SJSA1 (cell line): ENCODE measurements at places on chromosomes 4 and X. TPM values are rescaled to one million over a fixed set of nuclear protein-coding genes. Genes with fewer than 3 reads are reported as not detected.

The SMIM43 gene
- 0.26 TPM in 1 of 2 replicates, not detected in the other for total RNA-seq

The TCEAL2 gene
- total RNA-seq, result not detected in 2 replicates

The GAGE12F gene
- not detected in 2 replicates for total RNA-seq

The SYTL5 gene
- 0.22 and 0.26 TPM in 2 replicates for total RNA-seq

The PF4V1 gene
- total RNA-seq, result not detected in 2 replicates

- no peak for DNase-seq
- no peaks in the 10 kb centered on the region for H3K27me3 ChIP-seq
- no peaks in the 10 kb centered on the region for H3K4me1 ChIP-seq
- no peaks in the 10 kb centered on the region for H3K36me3 ChIP-seq
Measured at GRCh38 chrX:56986138-56986537, 9.2 kb downstream of the SPIN3 start.

DNA sequence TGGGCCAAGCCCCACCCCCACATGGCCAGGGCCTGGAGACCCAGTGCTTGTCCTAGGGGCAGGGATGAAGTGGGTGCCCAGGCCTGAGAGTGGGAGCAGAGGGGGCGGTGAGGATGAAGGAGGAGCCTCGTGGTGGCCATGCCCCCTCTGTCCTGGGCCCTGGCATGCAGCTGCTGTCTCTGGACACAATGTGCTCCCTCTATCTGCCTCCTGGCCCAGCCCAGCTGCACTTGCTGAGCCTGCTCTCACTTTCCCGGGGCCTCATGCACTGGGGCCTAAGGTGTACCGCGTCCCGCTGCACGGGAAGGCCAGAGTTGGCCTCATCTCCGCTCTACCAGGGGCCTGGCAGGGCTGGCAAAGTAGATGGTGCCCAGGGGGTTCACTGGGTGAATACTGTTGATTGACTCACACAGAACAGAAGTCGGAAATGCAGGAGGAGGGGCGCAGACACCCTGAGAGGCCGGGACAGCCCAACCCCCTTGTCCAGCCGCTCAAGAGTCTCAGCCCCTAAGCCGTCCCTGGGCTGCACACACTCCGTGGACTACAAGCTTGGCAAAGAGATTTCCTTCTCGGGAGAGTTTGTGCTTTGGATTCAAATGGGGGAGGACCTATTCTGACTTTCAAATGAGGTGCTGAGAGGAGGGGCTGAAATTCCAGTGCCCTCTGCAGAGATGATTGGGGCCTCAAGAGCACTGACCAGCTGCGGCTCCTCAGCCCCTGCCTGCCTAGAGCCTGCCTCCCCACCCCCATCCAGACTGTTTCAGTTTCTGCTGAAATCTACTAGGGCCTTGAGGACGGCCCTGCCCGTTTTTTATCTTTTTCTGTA, 112.4 kb downstream of the PSAPL1 start:
- H3K4me1 ChIP-seq, result no peaks in the 10 kb centered on the region
- no peak overlapping the region for H3K4me3 ChIP-seq
- no peaks in the 10 kb centered on the region for H3K36me3 ChIP-seq
- DNase-seq, result no peak

- H3K36me3 ChIP-seq, result no peaks in the 10 kb centered on the region
- no peak for DNase-seq
- no peak overlapping the region for H3K27ac ChIP-seq
- no peak overlapping the region for H3K4me3 ChIP-seq
- H3K4me1 ChIP-seq, result no peaks in the 10 kb centered on the region
Measured at GRCh38 chrX:150429594-150429993, 66.5 kb downstream of the MAMLD1 start.

DNA sequence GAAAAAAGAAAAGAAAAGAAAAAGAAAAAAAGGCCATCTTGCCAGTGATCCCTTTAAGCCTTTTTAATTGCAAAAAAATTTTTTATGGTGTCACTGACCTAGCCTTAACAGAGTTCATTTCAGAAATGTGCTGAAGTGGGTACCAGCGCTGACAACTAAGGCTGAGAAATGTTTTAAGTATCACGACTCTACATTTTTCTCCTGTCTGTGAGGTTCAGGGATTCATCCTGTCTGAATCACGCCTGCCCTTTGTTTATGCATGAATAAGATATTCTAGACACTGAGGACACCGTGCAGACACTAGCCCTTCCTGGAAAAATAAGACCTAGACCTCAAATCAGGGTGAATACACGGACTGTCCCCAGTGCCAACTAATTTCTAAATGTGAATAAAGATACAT, 154.4 kb upstream of the NOCT start:
- H3K27ac ChIP-seq, result no peak overlapping the region
- H3K4me3 ChIP-seq, result no peak overlapping the region
- H3K36me3 ChIP-seq, result no peaks in the 10 kb centered on the region
- H3K4me1 ChIP-seq, result peaks cover 16% of the 10 kb centered on the region

GRCh38 chr4:136183513-136183912, 1348.8 kb downstream of the PCDH18 start:
- no peaks in the 10 kb centered on the region for H3K27me3 ChIP-seq
- no peak overlapping the region for H3K4me3 ChIP-seq
- no peak for DNase-seq
- H3K27ac ChIP-seq, result no peak overlapping the region
- no peaks in the 10 kb centered on the region for H3K36me3 ChIP-seq

GRCh38 chrX:133897593-133898163, 87.7 kb downstream of the GPC3 start:
- no peaks in the 10 kb centered on the region for H3K4me1 ChIP-seq
- no peak overlapping the region for H3K27ac ChIP-seq
- H3K4me3 ChIP-seq, result no peak overlapping the region
- no peaks in the 10 kb centered on the region for H3K27me3 ChIP-seq
- H3K36me3 ChIP-seq, result no peaks in the 10 kb centered on the region

DNA sequence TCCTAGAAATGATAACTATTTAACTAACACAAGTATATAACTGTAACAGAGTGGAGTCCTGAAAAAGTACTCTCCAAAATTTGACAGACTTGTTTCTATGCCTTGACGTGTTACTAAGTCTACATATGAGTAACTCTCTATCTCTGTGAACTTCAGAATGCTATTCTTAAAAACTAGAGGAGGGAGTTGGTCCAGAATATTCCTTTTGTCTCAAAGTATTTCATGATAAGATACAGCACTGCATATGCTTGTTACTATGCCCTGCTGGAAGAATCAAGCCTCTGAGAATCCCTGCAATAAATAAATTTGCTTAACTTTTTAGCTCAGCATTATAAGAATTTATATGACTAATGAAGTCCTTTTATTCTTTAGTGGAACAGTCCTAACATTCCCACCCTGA, 50.9 kb upstream of the ATXN3L start:
- no peaks in the 10 kb centered on the region for H3K36me3 ChIP-seq
- H3K4me3 ChIP-seq, result no peak overlapping the region
- no peak overlapping the region for H3K27ac ChIP-seq
- H3K4me1 ChIP-seq, result peaks cover 8% of the 10 kb centered on the region
- no peaks in the 10 kb centered on the region for H3K27me3 ChIP-seq

GRCh38 chrX:53188763-53189162, 36.2 kb downstream of the KDM5C start:
- no peak overlapping the region for H3K27ac ChIP-seq
- DNase-seq, result no peak
- H3K27me3 ChIP-seq, result no peaks in the 10 kb centered on the region
- no peaks in the 10 kb centered on the region; the same call in 1 of the 2 replicates for H3K36me3 ChIP-seq
- H3K4me1 ChIP-seq, result no peaks in the 10 kb centered on the region

DNA sequence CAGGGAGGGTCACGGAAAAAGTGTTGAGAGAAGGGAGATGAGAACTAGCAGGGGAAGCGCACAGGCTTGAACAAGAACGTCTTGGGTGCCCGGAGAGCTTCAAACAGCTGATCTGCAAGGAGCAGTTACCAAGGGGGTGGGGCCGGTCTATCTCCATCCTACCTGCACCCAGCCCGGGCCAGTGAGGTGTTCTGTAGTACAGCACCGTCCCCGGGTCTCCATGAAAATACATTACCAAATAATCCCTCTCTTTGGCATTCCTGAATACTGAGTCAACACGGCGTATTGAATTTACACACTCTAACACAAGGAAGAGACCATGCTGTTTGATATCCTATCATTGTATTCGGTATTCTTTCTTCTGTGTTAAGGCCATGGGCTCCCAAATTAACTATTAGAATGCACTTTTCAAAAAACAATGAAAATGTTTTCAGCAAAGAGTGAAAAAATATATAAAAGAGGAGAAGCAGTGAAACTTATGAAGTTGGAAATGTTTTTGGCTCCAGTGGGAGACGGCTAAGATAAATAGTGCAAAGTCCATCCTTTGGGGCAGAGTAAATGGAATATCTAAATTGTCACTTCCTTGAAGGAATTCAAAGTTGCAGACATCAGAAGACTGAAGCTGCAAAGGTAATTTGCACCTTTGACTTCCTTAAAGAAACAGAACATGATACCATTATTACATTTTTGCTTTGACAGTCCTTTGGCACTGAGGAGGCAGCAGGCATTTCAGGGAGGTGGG, 90.3 kb downstream of the DHRSX start:
- H3K36me3 ChIP-seq, result no peaks in the 10 kb centered on the region
- H3K4me3 ChIP-seq, result no peak overlapping the region
- H3K4me1 ChIP-seq, result no peaks in the 10 kb centered on the region
- H3K27me3 ChIP-seq, result no peaks in the 10 kb centered on the region
- no peak overlapping the region for H3K27ac ChIP-seq

- no peaks in the 10 kb centered on the region for H3K27me3 ChIP-seq
- H3K4me1 ChIP-seq, result no peaks in the 10 kb centered on the region
- no peak overlapping the region for H3K27ac ChIP-seq
- no peak for DNase-seq
Measured at GRCh38 chr4:11691236-11691635, 262.5 kb upstream of the HS3ST1 start.

DNA sequence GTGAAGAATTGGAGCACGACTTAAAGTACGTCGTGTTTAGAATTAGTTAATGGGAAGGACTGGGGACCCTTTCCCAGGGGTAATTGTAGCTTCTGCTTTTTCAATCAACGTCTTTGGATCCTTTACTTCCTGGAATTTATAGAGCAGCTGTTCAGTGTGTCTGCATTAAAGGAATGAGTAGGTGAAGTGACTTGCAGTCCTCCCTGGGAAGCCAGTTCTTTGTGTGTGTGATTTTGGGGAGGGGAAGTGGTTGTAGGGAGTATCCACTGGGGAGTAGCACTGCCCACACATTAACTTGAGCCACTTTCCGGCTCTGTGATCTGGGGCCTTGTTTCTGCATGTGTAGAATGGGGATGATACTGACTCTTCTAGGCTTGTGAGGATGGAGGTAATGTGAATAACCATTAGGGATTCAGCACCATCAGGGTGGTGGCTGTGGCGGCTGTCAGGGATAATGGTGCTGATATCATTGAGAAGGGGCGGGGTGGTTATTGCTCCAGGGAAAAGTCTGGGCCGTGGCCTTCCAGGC, 54.7 kb downstream of the TMEM131L start:
- no peak for DNase-seq
- peaks cover 9% of the 10 kb centered on the region for H3K4me1 ChIP-seq
- no peaks in the 10 kb centered on the region for H3K36me3 ChIP-seq
- H3K27ac ChIP-seq, result no peak overlapping the region

- H3K4me1 ChIP-seq, result peaks cover 5% of the 10 kb centered on the region; the same call in 1 of the 2 replicates
- H3K36me3 ChIP-seq, result no peaks in the 10 kb centered on the region
- H3K27ac ChIP-seq, result no peak overlapping the region
- DNase-seq, result no peak
- H3K4me3 ChIP-seq, result no peak overlapping the region
- no peaks in the 10 kb centered on the region for H3K27me3 ChIP-seq
Measured at GRCh38 chr4:20297783-20298182, 46.1 kb downstream of the SLIT2 start.

GRCh38 chr4:29052266-29052665, 1667.9 kb upstream of the PCDH7 start:
- no peak overlapping the region for H3K27ac ChIP-seq
